Ovary (tissue), 10 donors: ENCODE measurements at places on chromosomes 5 and 9. TPM values are rescaled to one million over a fixed set of nuclear protein-coding genes. Genes with fewer than 3 reads are reported as not detected.

Gene IFNA14
- total RNA-seq, result not detected

Gene STC2
- 0.92 TPM for total RNA-seq

Gene CDC20B
- total RNA-seq, result 0.15 TPM

Gene PCDHB11
- 7.9 TPM for total RNA-seq

Gene SPAAR
- total RNA-seq, result 2.0 TPM

Gene MAMDC4
- total RNA-seq, result 31.4 TPM

Gene TMEM171
- not detected for total RNA-seq

Gene PCDHB2
- total RNA-seq, result 4.0 TPM

Gene ALDH1B1
- total RNA-seq, result 18.2 TPM

Gene ZDHHC11B
- total RNA-seq, result 1.9 TPM

Gene PCDHGA3
- 5.4 TPM for total RNA-seq

Gene ZBED3
- total RNA-seq, result 13.7 TPM
